ENCODE measurements at places on chromosomes 5 and 9. TPM values are rescaled to one million over a fixed set of nuclear protein-coding genes. Genes with fewer than 3 reads are reported as not detected.
A peak's percentile ranks its signal among the peaks of the same experiment; 100 is the strongest.

DNA sequence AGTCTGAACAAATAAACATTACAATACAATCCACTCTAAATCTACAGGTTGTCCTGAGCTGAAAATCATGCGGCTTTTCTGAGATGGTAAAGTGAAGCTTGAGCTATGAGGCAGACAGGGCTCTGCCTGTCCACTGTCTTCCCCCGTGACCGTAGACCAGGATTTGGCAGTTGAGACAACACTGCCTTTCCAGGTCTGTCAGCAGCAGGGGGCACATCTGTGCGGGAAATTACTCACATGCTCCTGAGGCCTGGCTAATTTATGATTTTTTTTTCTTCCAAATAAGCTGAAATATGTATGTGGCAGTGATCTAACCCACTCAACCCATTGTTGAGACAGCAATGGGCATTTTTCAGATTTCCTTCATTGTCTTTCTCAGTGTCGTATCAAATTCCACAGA lies 307.9 kb downstream of the FBXL7 start:
- peaks cover 3% of the 10 kb centered on the region for H3K36me3 ChIP-seq
- DNase-seq: no peak
- H3K27me3 ChIP-seq: no peaks in the 10 kb centered on the region
- H3K4me1 ChIP-seq: no peaks in the 10 kb centered on the region
- H3K27ac ChIP-seq: no peak overlapping the region

DNA sequence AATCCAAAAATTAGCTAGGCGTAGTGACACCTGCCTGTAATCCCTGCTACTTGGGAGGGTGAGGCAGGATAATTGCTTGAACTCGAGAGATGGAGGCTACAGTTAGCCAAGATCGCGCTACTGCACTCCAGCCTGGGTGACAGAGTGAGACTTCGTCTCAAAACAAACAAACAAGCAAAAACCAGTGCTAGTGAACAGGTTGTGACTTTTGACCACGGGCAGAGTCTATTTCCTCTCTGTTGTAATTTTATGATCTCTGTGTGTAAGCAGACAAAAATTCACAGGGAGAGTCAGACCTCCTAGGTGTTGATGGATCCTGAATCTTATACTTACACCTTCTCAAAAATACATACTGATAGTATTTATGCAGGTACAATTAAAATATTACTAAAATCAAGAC lies 65.8 kb downstream of the SPEF2 start:
- no peaks in the 10 kb centered on the region for H3K27me3 ChIP-seq
- no peak overlapping the region for H3K4me3 ChIP-seq
- no peak for DNase-seq
- H3K4me1 ChIP-seq: no peaks in the 10 kb centered on the region
- no peak overlapping the region for H3K27ac ChIP-seq
- H3K36me3 ChIP-seq: no peaks in the 10 kb centered on the region

- no peaks in the 10 kb centered on the region for H3K27me3 ChIP-seq
- H3K4me3 ChIP-seq: no peak overlapping the region
- peaks cover 8% of the 10 kb centered on the region for H3K36me3 ChIP-seq
- H3K4me1 ChIP-seq: no peaks in the 10 kb centered on the region
Measured at GRCh38 chr5:175684931-175685330, 27.1 kb downstream of the HRH2 start.

The UQCRQ gene
- 293 TPM for total RNA-seq

DNA sequence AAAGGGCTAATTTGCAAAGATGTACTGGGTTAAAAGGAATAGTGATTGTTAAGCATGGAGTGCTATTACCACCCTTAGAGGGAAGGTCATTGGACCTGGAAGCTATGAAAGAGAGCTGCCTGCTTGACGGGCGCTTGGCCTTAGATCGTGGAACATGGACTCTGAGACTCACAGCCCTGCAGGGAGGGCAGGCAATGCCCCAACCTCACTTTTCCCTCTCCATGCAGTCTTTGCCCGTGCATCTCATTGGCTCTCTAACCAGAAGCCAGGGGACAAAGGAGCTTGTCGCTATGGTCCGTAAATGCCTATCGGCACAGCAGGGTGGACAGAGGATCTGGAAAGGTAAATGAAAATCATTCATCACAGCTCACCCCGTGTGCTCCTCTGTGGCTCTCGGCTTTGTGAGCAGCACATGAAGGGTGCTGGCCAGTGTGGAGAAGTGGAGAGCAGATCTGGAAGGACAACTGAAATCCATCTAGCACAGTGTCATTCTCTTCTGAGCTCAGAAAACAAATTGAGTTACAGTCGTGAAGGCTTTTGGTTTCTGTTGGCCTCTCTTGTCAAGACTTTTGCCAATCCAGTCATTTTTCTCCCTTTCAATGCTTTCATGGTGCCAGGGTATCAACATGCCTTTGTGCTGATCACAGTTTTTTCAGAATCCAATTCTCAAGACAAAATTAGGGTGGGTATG lies 186.2 kb downstream of the SNX18 start:
- H3K27me3 ChIP-seq: no peaks in the 10 kb centered on the region
- no peaks in the 10 kb centered on the region for H3K4me1 ChIP-seq
- H3K4me3 ChIP-seq: no peak overlapping the region
- no peak for DNase-seq
- H3K36me3 ChIP-seq: no peaks in the 10 kb centered on the region

The ADAMTS2 gene
- total RNA-seq: 5.2 TPM

GRCh38 chr9:112377087-112377486 lies 2.8 kb upstream of the HSDL2 start:
- no peaks in the 10 kb centered on the region for H3K36me3 ChIP-seq
- H3K4me1 ChIP-seq: no peaks in the 10 kb centered on the region
- no peak for DNase-seq

The C5 gene
- 0.15 TPM for total RNA-seq

The SPINK1 gene
- total RNA-seq: 0.48 TPM

DNA sequence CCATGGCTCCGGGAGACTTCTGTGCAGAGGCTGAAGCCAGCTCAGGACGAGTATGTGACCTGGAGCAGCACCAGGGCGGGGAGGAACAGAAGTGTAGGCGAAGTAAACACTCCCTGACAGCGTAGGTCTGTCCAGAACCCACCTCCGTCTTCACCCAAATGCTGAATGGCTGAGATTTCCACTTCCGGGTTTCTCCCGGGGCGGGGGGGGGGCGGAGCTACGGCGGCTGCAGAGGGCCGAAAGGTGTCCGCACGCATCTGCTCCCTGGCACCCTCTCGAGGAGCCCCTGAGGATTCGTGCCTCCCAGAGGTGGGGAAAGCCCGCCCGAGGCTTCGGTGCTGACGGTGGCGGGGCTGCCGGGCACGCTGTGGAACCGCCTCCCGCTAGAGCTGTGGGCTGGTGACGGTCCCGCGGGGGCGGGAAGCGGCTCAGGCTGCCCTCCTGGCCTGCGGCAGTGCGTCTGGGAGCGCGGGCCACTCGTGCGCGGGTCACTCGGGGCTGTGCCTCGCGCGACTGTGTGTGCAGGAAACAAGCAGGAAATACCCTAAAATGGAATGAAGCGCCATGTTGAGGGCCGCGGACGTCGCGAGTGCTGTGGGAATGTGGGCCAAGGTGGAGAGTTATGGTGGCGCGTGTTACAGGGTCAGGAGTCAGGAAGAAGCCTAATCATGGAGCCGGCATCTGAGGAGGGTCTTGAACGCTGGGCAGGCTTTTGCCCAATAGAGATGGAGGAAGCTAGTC lies 1425.4 kb downstream of the FOXD4L5 start:
- H3K4me3 ChIP-seq: no peak overlapping the region
- H3K27me3 ChIP-seq: no peaks in the 10 kb centered on the region
- no peak overlapping the region for H3K27ac ChIP-seq

The TMEFF1 gene
- 68.2 TPM for total RNA-seq

The TSLP gene
- total RNA-seq: 1.9 TPM

The BNC2 gene
- 26.8 TPM for total RNA-seq

GRCh38 chr5:92676215-92677165 lies 904.5 kb downstream of the NR2F1-AS1 start:
- no peaks in the 10 kb centered on the region for H3K36me3 ChIP-seq
- no peak for DNase-seq

DNA sequence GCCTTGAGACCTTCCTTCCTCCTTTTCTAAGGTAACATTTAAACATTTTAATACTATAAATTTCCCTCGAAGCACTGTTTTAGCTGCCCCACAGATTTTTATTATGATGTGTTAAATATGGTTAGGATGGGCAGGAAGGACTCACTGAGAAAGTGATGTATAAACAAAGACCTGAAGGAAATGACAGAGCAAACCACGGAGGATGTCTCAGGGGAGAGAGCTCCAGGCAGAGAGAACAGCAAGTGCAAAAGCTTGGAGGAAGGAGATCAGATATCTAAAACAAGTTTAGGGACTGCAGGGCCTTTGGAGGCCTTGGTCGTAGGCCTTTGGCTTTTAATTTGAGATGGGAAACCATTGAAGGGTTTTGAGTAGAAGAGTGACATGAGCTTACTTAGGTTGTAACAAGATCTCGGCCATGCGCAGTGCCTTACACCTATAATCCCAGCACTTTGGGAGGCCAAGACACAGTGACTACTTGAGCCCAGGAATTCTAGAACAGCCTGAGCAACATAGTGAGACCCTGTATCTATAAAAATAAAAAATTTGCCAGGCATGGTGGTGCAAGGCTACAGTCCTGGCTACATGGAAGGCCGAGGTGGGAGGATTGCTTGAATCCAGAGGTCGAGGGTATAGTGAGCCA lies 35.5 kb upstream of the LRRTM2 start:
- DNase-seq: no peak
- no peaks in the 10 kb centered on the region for H3K4me1 ChIP-seq
- H3K27ac ChIP-seq: no peak overlapping the region
- no peak overlapping the region for H3K4me3 ChIP-seq

GRCh38 chr5:118377420-118377819 lies 610.9 kb downstream of the DTWD2 start:
- H3K27me3 ChIP-seq: peaks cover 1% of the 10 kb centered on the region
- no peaks in the 10 kb centered on the region for H3K36me3 ChIP-seq
- no peak for DNase-seq
- no peaks in the 10 kb centered on the region for H3K4me1 ChIP-seq

GRCh38 chr5:136458481-136458880 lies 93.1 kb upstream of the TRPC7 start:
- H3K4me3 ChIP-seq: no peak overlapping the region
- DNase-seq: no peak
- no peak overlapping the region for H3K27ac ChIP-seq
- no peaks in the 10 kb centered on the region for H3K27me3 ChIP-seq
- no peaks in the 10 kb centered on the region for H3K4me1 ChIP-seq

- no peaks in the 10 kb centered on the region for H3K4me1 ChIP-seq
- no peak overlapping the region for H3K4me3 ChIP-seq
- H3K27me3 ChIP-seq: no peaks in the 10 kb centered on the region
Measured at GRCh38 chr5:82347201-82347865, 69.2 kb upstream of the RPS23 start.

The TAF11L10 gene
- total RNA-seq: not detected

- no peak overlapping the region for H3K4me3 ChIP-seq
- H3K27me3 ChIP-seq: no peaks in the 10 kb centered on the region
- peaks cover 5% of the 10 kb centered on the region for H3K4me1 ChIP-seq
- H3K36me3 ChIP-seq: no peaks in the 10 kb centered on the region
- DNase-seq: no peak
- no peak overlapping the region for H3K27ac ChIP-seq
Measured at GRCh38 chr5:172648755-172649154, 7.7 kb downstream of the NEURL1B start.

The NME5 gene
- 0.89 TPM for total RNA-seq

DNA sequence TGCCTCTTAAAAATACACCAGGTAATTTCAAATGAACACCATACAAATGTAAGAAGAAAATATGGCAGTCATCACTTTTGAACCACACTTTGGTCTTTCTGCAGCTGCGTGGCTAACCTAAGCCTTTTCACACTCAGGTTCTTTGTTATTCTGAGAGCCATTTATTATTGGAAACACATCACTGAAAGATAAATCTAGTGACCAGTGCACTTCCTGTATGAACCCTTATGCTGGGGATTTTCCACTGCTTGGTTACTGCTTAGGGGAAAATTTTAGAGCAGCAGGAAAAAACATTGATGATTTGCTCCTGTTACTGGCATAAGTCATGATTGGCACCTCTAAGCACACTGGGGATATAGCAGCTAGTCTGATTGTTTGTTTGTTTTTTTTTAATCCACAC lies 58.6 kb upstream of the RANBP3L start:
- H3K4me1 ChIP-seq: no peaks in the 10 kb centered on the region
- no peak overlapping the region for H3K4me3 ChIP-seq
- DNase-seq: no peak

The SLC4A9 gene
- 0.15 TPM for total RNA-seq

- H3K27me3 ChIP-seq: no peaks in the 10 kb centered on the region
- no peak for DNase-seq
- no peak overlapping the region for H3K27ac ChIP-seq
- H3K4me3 ChIP-seq: no peak overlapping the region
Measured at GRCh38 chr9:37796232-37796631, 4.4 kb upstream of the DCAF10 start.

GRCh38 chr9:96061293-96061987 lies 185.9 kb downstream of the ERCC6L2 start:
- peak; percentile 54 for DNase-seq
- H3K27ac ChIP-seq: no peak overlapping the region
- no peaks in the 10 kb centered on the region for H3K4me1 ChIP-seq

GRCh38 chr5:168557389-168557788 lies 21.8 kb downstream of the PANK3 start:
- no peak overlapping the region for H3K27ac ChIP-seq
- H3K36me3 ChIP-seq: peaks cover 57% of the 10 kb centered on the region
- DNase-seq: no peak
- H3K27me3 ChIP-seq: no peaks in the 10 kb centered on the region
- H3K4me1 ChIP-seq: no peaks in the 10 kb centered on the region

GRCh38 chr9:115211413-115212124 lies 93.6 kb upstream of the TNC start:
- DNase-seq: no peak
- no peaks in the 10 kb centered on the region for H3K27me3 ChIP-seq
- H3K4me3 ChIP-seq: no peak overlapping the region
- H3K27ac ChIP-seq: no peak overlapping the region

DNA sequence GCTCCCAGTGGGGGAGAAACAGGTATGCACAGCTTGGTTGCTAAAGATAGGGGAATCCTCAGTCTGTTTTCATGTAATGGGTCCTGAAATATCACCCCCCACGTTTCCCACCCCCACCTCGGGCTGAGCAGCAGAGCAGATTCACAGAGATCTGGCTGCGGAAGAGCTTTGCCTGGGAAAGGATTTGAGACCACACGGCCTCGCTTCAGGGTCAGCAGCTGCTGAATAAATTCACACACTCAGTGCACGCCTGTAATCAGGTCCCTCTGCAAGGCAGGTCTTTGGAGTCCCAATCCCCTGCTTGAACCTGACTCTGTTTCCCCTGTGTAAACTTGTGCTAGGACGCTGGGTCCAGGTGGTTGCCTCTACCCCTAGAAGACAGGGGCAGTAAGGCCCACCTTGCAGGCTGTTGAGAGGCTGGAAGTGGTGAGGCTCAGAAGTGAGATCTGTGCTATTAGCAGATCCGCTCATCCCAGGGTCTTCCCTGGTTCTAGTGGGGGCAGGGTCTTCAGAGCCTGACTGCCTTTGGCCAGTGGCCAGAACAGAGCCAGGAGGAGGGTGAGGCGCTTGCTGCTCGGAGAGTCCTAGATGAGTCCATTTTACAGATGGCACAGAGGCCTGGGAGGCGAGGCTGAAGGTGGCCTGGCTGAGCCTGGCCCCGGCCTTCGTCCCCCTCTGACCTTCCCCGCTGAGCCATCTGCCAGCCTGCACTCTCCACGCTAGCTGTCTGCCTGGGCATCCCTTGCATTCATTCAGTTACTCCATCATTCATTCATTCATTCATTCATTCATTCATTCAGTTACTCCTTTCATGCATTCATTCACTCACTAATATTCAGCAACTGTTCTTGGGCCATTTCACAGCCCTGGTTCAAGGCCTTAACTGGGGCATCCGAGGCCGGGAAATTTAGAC lies 16.7 kb upstream of the NEURL1B start:
- H3K4me1 ChIP-seq: peaks cover 7% of the 10 kb centered on the region
- H3K27me3 ChIP-seq: no peaks in the 10 kb centered on the region
- H3K4me3 ChIP-seq: no peak overlapping the region
- DNase-seq: no peak

GRCh38 chr5:113264046-113264445 lies 170.7 kb downstream of the TSSK1B start:
- H3K27me3 ChIP-seq: no peaks in the 10 kb centered on the region
- no peaks in the 10 kb centered on the region for H3K36me3 ChIP-seq
- DNase-seq: no peak
- H3K4me3 ChIP-seq: no peak overlapping the region
- peaks cover 20% of the 10 kb centered on the region for H3K4me1 ChIP-seq

Measured in H1 (cell line).